ENCODE measurements at places on chromosomes 13 and 19. TPM values are rescaled to one million over a fixed set of nuclear protein-coding genes. Genes with fewer than 3 reads are reported as not detected.

GRCh38 chr13:109836629-109837607 is 50.5 kb upstream of the IRS2 start:
- no peak for DNase-seq

SULT2A1 gene
- total RNA-seq: not detected

GRCh38 chr13:19103140-19103539 is 78.5 kb downstream of the TUBA3C start:
- no peak for DNase-seq

- DNase-seq: no peak
These were observed 14.0 kb upstream of the ZNF347 start for GRCh38 chr19:53172889-53173288.

- DNase-seq: no peak
These were observed 29.8 kb upstream of the ZNF254 start for GRCh38 chr19:24057144-24057543.

GGN gene
- not detected for total RNA-seq

PRR22 gene
- 6.3 TPM for total RNA-seq

GDF15 gene
- total RNA-seq: 31.0 TPM

DNA sequence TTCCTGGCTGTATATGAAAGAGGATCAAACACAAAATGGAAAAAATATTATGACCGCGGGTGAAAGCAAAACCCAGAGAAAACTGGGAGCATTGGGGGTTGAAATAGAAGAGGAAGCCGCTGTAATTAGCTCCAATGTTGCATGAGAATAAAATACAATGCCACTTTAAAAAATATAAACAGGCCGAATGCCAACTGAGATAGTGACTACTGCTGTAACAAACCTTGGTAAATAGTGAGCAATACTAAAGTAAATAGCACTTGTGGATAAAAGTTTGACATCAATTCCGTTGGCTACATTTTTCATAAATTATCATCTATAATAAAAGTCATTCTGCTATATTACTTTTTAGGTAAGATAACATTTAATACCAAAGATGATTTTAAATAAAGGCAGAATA is 395.8 kb upstream of the MIR17HG start:
- no peak for DNase-seq

DNA sequence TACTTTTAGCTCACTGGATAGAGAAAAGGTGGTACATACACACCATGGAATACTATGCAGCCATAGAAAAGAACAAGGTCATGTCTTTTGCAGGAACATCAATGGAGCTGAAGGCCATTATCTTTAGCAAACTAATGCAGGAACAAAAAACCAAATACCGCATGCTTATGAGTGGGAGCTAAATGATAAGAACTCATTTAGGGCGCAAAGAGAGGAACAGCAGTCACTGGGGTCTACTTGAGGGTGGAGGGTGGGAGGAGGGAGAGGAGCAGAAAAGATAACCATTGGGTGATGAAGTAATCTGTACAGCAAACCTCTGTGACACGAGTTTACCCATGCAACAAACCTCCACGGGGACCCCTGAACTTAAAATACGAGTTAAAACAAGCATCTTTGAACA is 135.1 kb downstream of the IRS2 start:
- DNase-seq: no peak

DNA sequence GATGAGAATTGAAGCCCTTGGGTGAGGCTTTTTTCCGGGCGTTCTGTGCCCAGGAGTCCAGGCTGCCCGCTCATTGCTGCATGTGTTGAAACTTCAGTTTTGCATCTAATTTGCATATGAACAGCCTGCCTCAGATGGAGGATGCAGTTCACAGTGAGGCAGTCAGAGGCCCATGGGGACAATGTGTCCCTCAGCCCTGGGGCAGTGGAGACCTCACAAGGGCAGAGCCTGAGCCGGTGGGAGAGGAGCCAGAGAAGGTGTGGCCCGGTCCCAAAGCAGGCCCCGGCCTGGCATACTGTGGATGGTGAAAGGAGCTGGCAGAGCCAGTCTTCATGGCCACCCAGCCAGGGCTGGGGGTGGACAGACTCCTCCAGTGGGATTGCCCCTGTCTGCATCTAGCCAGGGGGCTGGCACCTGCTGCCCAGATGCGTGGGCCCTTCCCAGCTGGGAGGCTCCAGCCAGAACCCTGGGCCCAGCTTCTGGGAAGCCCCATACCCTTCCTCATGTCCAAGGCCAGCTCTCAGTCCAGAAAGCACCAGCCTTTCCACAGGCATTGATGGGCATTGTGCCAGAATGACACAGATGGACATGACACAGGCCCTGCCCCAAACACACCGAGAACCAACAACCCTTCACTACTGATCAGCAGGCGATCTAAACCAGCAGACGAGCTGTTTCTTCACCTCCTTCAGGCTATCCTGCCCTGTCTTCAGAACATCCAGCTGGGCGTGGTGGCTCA is 32.9 kb upstream of the KCTD15 start:
- no peak for DNase-seq

ATP1A3 gene
- not detected for total RNA-seq

- no peak for DNase-seq
These were observed 531.9 kb downstream of the OLFM4 start for GRCh38 chr13:53560556-53560955.

TBXA2R gene
- total RNA-seq: 4.4 TPM

DNA sequence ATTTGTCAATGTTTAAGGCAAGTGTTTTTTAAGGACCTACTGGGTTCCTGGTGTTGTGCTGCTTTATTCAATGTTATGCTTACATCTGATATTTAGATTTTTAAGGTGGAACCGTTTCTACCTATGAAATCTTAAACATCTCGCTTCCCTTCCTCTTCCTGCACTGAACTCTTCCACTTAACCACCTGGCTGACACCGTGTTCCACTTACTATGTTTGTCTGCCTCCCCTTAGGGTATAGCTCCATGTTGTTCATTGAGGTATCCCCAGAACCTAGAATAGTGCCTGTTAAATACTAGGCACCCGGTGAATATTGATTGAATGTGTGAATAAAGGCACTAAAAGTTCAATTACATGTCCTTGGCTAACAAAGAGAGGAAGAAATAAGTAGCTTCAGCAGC is 104.9 kb downstream of the RNF17 start:
- DNase-seq: no peak

DNA sequence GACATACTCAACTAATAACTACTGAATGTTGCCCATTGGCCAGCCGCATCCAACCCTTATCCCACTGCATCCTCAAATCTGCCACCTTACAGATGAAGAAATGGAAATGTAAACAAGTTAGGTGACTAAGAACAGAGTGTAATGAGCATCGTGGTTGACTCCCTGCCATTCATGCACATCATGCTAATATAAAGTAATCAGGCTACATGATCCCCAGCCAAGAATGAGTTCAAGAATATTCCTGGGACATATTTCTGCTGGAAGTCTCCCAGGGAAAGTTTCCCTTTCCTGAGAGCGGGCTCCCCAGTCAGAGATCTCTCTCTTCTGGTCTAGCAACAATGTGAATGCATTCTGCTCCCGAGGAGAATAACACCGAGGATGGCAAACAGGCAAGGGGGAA is 55.9 kb upstream of the SERP2 start:
- no peak for DNase-seq

- DNase-seq: peak; percentile 44
These were observed 14.0 kb upstream of the GJA3 start for GRCh38 chr13:20174656-20175405.

- DNase-seq: no peak
These were observed 2.0 kb downstream of the AMER2 start for GRCh38 chr13:25169951-25170553.

- no peak for DNase-seq
These were observed 1317.8 kb downstream of the UQCRFS1 start for GRCh38 chr19:27894906-27895754.

- no peak for DNase-seq
These were observed 461 bp upstream of the WASF3 start for GRCh38 chr13:26557051-26557392.

DNA sequence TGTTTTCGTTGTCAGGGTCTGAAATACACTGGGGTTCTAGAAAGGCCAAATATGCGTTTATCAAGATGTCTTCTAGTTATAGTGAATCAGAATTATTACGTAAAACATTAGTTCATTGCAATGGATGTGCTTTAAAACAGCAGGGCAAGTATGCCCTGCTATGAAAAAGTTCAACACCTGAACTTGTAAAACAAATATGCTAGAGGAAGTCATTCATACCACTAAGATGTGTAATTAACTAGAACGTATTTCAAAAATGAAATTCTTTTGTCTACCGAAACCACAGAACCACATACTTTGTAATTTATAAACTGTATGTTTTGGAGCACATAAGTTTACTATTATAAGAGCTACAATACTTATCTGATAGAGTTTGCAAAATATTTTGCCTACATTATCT is 266.2 kb downstream of the KCTD12 start:
- DNase-seq: no peak

DNA sequence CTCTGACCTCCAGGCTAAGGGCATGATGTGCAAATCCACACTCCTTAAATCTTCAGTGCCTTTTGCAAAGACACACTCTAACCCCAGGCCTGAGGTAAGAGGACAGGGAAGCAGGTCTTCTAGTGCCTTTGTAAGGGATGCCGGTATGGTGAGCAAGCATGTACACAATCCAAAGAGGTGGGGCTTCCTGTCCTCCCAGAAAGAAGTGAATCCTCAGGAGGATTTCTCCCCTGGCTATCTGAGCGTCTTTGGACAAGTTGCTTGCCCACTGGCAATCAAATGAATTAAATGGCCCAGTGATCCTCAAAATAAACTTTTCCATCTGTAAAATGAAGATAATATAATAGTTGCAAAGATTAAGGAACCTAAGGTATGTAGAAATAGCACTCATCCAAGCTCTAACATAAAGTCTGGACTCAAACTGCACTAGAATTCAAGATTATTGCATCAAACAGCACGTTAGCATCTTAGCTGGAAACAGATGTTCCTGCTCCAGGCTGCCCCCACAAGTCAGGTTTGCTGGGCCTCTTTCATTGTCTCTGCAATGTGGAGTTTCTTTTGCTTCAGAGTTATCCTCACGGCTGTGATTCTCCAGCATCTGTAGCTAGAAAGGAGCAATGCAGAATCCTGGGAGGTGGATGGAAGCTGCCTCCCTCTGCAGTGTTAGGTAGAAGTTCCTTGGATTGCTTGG is 249.6 kb downstream of the TSHZ3 start:
- DNase-seq: no peak

GRCh38 chr19:34808566-34808965 is 35.6 kb upstream of the ZNF599 start:
- no peak for DNase-seq

DIAPH3 gene
- total RNA-seq: not detected

- no peak for DNase-seq
These were observed 83.6 kb upstream of the ARHGEF7 start for GRCh38 chr13:111031531-111031961.

CABP5 gene
- total RNA-seq: not detected

ZNF525 gene
- total RNA-seq: 6.7 TPM

DNA sequence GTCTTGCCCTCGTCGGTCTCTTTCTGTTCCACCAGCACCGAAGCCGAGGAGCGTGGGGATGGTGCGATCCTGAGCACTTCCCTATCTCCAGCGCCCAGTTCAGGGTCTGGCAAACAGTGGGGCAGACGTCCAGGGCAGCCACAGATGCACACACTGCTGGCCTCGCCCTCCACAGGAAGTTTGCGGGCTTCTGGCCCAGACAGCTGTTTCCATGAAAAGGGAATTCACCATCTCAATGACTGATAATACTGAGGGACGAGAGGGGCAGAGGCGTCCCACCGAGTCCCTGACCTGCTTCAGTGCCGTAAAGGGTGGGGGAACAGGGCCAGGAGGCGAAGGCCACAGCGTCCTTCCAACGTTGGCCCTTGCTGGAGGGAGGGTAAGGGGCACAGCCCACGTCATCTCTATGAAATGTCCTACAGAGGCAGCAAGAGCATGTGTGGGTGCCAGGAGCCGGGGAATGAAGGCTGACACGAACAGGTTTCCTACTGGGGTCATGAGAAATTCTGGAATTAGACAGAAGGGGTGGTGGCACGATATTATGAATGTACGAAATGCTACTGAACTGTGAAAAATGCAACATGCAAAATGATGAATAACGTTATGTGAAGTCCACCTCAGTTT is 19.5 kb downstream of the SHC2 start:
- DNase-seq: no peak

DNA sequence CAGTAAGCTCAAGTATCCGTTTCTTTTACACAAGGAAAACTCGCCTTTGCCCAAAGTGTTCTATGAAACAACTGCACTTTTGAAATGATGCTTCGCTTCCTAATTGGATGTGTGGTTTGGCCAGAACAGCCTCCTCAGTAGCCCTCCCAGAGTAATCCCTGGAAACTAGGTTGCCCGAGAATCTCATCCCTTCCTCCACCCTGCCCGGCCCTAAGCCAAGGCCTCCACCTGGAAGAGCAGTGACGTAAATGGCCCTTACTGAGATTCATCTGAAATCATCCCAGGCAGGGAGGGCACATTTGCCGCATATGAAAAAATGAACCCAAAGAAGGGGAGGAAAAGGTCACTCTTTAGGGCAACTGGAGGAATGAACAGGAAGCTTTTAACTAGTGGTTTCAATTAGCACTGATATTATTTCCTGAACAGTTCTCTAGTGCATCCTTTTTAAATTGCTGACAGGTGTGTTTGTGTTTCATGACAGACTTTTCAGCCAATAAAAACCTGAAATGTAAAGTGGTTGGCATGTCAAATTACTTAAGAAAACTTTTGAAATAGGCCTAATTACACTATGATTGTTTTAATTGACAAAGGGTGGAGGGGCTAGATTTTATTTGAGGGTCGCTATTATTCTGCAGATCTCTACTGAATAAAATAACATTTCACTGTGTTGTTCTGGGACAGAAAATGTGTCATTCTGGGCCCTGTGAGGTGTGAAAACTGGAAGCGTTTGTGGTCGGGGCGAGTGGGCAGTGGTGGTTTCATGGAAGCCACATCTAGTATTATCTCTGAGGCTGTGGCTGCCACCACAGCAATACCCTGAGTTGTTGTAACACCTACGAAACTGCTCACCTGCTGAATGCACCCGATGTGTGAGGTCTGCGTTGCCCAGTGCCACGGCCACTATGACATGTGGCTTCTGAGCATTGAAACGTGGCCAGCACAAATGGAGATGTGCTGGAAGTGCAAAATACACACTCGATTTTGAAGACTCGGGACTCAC is 112.1 kb downstream of the ZIC5 start:
- DNase-seq: no peak
